GOT3 (cell line): ENCODE measurements at places on chromosomes 6 and 20.

DNA sequence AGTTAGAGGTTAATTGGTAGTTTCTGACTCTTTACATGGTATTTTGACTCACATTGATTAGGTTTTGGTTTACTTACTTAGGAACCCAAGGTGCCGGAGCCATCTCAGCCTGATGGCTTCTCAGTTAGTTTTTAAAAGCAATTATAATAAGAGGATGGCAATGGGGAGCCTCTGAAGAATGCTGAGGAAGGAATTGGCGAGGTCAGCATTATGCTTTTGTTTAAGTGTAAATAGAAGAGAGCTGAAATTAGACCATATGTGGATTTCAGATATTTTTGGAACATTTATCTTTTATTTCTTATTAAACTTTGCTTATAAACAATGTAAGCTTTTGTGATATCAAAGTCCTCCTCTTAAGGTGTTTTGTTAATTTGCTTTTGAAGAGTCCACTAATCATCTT is 77.8 kb downstream of the PLCB4 start:
- DNase-seq = no peak

DNA sequence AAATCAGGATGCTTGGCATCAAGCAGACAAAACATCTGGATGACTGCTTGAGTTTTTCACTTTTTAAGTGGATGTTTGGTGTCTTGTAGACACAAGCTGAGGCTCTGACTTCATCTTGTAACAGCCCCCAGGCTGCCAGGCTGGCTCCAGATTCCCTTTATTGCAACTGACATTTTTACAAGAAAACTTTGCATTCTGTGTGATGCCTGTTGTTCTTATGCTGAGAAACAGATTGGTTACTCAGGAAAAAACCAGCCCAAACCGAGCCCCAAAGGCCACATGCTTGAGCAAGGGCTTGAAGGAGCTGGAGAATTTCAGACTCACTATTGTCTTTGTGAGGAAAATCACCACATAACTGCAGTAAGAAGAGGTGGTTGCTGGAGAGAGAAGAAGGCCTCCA is 98.4 kb upstream of the PREP start:
- no peak for DNase-seq

DNA sequence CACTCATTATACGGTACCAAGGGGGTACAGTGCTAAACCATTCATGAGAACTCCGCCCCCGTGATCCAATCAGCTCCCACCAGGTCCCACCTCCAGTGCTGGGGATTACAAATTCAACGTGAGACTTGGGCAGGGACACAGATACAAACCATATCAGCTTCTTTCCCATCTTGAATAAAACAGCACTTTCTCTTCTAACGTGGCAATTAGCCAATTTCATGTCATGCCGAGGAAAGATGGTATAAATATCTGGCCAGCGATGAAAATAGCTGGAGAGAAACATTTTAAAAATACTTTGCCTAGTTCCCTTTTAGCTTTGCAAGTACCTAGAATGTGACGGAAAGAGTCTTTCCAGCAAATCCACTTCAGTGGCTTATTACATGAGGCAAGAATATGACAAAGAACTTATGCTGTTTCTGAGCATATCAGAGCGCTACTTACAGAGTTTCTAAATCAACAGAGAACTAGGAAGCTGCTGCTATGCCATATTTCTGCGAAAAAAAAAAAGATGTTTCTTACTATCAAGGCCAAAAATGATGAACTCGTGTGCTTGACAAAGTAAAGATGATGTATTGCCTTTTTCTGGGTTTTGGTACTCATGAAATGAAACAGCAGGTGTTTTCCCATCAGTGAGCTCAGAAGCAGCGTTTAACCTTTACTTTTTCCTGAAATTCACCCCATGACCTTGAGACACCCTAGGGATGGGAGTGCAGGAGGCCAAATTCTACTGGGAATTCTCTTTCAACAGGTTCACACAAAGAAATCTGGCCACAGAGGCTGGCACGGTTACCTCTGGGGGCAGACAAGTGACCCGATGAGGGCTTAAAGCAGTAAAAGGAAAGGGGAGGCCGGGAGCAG is 37.9 kb downstream of the AGPAT4 start:
- DNase-seq = no peak

DNA sequence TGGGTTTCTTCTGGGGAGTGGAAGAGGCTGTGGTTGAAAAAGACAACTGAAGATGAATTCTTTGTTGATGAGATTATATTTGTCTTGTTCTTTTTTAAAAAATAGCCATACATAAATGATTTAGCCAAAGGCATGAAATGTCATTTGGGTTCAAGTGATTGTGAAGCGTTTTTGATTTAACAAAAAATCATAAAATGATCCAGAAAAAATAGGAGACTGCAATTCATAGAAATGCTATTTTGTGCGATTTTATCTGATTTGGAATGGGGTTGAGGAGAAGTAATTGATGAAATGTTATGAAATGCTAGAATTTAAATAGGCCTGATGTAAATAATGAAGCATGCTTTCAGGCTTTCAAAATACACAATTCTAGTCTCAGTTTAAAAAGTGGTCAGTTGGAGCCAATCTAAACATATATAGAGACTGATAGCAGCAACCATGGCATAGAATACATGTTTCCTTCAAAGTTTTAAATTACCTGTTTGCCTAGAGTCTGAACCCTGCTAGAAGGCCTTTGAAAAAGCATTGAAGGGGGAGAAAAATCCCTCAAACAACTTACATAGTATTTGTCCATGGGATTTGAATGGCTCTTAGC is 21.8 kb downstream of the PFDN4 start:
- DNase-seq = no peak

- DNase-seq = peak; percentile 62
Measured at GRCh38 chr6:155026022-155026705, 31.0 kb downstream of the TIAM2 start.
